ENCODE measurements at places on chromosomes 2 and 18.

- DNase-seq: no peak
Measured at GRCh38 chr2:198017068-198017467, 212.7 kb downstream of the PLCL1 start.

DNA sequence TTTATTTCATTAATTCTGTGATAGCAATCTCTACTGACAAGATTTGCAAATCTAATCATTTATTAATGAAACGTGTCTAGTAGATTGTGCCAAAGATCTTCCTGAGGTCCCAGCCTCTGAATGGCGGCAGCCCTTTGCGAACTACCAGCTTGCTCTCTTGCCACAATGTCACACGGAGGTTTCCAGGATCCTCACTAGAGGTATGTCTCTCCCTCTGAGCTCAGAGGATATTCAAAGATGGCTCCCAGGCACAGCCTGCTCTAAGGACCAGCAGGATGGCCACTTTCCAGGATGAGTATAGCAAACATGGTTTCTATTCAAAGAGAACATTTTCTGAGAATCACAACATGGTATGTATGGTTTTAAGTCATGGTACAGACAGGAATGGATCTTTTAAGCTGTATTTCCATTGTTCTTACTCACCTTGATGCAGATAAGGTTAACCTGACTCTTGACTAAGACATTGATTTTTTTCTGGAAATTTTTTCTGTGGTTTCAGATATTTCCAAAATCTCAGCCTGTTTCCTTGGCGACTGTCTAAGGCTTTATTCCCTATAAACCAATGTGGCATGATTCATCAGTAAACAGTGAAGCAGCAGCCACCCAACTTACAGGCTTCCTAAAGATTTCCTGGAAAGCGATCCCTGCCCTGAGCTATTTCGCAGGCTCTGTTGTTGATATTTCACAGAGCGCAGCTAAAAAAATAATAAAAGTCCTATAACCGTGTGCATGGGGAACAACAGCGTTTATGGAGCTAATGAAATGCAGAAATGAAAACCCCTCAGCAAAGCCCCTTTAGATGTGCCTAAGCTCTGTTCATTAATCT, 54.1 kb upstream of the KLF7 start:
- no peak for DNase-seq

DNA sequence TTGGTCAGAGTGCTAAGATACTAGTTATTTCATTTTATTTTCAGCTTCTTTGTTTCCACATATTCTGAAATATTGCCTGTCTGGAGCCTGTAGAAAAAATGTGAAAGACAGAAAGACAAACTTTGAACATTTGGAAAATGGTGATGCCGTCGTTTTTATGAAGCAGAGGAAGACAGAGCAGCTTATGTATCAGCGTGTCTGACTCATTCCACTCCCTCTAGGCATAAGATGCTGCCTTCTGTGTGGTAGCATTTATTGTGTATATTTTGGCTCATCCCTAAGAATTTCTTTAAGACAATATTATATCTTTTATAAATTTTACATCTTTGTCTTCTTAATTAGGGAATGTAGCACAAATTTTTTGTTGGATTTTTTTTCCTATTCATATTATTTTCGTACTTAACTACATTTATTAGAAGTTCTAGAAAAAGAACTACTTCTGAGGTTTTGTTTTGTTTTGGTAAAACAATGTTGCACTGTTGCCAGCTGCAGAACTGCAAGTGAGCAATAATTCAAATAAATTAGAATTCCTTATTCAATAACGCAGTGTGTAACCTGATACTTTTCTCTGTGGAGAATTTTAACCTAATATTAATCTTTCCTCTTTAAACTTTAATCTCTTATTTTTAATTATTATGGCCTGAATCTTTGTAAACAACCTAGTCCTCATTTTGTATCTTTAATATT, 300.4 kb downstream of the ZNF407 start:
- no peak for DNase-seq

GRCh38 chr2:119513832-119514231, 10.5 kb downstream of the SCTR start:
- no peak for DNase-seq

DNA sequence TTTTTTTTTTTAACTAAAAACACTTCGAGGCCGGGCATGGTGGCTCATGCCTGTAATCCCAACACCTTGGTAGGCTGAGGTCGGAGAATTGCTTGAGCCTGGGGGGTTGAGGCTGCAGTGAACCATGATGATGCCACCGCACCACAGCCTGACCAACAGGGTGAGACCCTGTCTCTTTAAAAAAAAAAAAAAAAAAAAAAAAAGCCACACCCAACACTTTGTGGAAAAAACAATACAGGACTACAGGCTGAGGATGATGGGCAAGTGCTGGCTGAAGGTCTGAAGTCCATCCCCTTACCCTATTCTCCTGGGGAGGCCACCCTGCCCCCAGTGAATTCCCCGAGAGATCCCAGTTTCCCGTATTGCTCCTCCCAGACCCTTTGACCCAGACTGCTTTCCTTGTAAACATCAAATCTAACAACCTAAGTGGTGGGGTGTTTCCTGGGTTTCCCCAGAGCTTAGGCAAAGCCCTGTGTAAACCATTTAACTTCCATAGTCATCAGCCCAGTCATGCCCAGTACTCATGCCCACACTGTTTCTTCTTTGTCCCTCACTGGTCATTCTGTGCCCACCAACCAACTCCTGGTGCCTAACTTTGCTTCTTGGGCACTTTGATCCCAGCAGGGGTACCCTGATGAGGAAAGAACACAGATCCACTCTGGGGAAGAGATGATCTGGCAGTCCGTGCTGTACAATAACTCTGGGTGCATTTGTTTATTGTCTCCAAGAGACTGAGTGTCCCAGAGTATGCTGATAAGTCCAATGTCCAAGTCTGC, 5.8 kb upstream of the TMEM37 start:
- DNase-seq: no peak

DNA sequence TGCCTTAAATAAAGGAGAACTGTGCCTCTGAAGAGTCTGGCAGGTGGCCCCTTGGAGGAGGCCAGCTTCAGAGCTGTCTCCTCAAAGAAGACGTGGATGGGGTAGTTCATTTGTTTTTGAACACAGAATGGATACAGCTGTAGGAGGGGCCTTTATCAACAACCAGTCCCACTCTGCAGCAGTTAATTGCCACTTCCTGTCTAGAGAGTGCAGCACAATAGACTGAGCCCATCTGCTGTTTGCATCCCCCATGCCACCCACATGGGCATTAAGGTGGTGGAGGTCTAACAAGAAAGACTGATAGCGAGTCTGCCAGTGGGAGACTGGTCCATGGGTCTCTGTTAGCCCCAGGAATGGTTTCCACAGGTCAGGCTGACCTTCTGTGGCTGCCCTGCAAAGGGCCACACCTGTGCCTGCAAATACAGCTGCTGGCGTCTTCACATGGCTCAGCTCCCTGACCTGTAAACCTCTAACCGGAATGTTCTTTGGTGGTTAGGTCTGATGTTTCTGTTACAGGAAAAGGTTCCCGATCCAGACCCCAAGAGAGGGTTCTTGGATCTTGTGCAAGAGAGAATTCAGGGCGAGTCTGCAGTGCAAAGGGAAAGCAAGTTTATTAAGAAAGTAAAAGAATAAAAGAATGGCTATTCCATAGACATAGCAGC, 153.3 kb upstream of the ITGA6 start:
- no peak for DNase-seq

- no peak for DNase-seq
Measured at GRCh38 chr18:51426996-51427395, 229.5 kb upstream of the MEX3C start.

- DNase-seq: no peak
Measured at GRCh38 chr2:156935616-156936015, 321.9 kb upstream of the GALNT5 start.

DNA sequence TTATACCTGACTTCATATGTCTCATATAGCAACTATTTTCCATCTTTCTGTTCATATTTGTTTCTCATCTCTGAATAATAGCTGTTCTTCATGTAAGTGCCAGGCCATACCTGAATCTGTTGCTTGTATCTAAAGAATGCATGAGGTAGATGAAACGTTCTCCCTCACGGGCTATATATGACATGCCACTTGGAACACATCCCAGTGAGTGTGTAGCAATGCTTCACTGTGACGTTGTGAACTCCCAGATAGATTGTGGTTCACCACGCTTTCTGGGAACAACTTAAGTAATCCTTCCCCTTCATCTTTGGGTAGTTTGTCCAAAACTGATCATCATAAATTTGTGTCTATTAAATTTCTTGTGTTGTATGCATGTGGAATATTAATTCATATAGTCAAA, 60.1 kb downstream of the RDH14 start:
- no peak for DNase-seq

- peak; percentile 31 for DNase-seq
Measured at GRCh38 chr2:233142355-233142897, 82.3 kb downstream of the INPP5D start.

DNA sequence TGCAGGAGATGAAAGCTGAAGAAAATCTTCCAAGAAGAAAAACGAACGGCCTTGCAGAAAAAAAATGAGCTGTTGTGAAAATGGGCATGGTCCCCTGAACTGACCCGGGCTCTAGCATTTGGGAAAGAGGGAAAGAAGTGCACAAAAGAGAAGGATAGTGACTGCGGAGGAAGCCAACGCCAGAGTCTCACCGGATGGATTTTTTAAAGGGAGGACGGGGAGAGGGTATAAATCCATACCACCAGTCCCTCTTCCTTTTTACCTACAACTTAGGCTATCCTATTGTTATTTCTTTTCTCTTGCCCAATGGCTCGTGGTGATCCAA, 601 bp downstream of the WDR35 start:
- no peak for DNase-seq

DNA sequence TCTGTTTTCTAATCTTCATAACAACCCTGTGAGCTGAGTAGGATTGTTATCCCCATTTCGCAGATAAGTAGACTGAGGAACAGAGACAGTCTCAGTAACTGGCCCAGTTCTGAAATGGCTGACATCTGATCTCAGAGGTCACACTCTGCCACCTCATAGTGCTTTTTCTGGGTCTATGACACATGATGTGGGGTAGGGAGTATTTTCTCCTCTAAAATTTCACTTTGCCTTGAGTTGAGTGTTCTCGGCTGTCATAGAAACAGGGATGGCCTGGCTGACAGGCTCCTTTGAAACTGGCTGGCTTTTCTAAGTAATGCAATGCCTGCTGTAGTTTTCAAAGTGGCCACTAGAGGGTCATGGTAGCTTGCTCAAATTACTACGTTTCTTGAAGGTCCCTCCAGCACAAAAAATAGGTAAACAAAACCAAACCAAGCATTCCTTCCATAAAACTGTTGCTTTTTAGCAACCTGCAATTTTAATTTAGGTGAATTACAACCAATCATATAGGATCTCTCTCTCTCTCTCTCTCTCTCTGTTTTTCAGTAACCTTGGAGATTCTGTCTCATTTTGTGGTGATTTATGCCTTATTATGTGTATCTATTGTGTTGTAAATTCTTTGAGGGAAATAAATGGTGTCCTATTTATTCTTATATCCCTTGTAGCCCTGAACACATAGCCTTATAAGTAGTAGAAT, 84.2 kb upstream of the TTN start:
- DNase-seq: peak; percentile 15

GRCh38 chr2:231810905-231811304, 24.7 kb downstream of the COPS7B start:
- DNase-seq: no peak

- no peak for DNase-seq
Measured at GRCh38 chr18:48802543-48803290, 148.0 kb downstream of the SMAD7 start.

GRCh38 chr2:203905656-203906055, 30.9 kb upstream of the ICOS start:
- no peak for DNase-seq

DNA sequence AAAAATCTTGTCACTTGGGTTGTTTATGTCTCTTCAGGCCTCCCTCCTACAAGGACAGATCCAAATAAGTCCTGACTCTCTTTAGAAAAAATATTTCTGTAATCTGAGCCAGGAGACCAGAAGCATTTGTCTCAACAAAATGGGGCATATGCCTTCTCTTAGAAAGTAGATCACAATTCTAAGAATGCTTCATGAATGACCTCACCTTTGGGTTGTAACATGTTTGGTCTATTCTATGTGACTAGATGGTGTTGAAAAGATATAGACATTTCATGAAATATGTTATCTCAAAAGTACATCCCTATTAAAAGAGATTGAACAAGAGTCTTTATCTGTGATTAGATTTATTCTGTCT, 159.0 kb upstream of the SETBP1 start:
- DNase-seq: no peak

GRCh38 chr2:98507891-98508708, 63.4 kb downstream of the INPP4A start:
- DNase-seq: no peak

- no peak for DNase-seq
Measured at GRCh38 chr2:84865181-84865783, 15.6 kb downstream of the TRABD2A start.

GRCh38 chr2:217291259-217291658, 431.4 kb upstream of the TNP1 start:
- DNase-seq: no peak

GRCh38 chr2:69936906-69937305, 22.0 kb downstream of the MXD1 start:
- no peak for DNase-seq

DNA sequence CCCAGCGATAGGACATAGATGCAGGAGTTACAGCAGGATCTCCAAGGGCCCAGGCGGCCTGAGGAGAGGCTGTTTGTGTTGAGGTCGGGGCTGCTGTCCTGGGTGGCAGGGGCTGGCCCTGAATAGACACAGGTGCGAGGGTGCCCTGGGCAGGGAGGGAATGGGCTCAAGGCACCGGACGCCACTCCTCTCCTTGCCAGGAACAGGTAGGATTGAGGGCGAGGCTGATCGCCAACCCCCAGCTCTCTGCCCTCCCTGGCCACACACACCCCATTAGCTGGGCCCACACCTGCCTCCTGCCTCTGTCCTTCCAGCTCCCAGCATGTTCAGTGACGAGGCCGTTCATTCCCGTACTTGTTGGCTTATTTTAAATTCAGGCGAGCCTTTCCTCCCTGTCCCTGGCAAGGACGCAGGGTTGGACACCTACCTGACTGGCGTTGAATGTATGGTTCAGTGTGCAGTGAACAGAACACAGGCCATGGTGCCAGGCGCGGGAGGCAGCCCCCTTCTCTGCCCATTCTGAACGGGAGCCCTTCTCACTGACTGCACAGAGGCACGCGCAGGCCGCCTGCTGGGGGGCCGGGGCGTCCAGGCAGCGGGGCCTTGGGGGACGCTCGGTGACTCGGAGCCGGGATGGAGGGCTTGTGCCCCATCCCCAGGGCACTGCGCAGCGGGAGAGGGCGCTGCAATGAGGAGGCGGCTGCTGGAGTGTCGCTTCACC, 41.3 kb upstream of the SNED1 start:
- no peak for DNase-seq

DNA sequence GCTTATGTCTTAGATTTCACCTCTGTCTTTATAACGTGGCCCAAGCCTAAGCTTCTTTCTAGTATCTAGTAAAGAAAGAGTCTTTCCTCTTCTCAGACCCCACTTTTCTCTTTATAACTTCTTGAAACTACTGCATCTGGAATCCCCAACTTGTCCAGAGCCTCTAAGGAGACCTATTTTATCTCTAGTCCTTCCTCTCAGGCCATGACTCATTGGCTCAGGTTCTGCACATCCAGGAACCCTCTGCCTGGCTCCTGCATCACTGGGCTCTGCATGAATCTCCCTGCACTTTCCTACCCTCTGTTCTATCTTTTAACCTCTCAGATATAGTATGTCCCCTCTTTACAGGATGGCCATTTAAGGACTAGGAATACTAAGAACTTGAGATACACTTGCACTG, 124.7 kb downstream of the DNAH6 start:
- DNase-seq: no peak

- no peak for DNase-seq
Measured at GRCh38 chr2:221102896-221103688, 469.0 kb downstream of the EPHA4 start.

- DNase-seq: no peak
Measured at GRCh38 chr2:19664646-19665045, 237.1 kb downstream of the TTC32 start.

- DNase-seq: no peak
Measured at GRCh38 chr2:23900541-23901322, 26.2 kb downstream of the ATAD2B start.

All from effector memory CD8-positive, alpha-beta T cell (primary cell).